ENCODE measurements at places on chromosomes 3 and 15.

- DNase-seq = no peak
These were observed 26.8 kb downstream of the TIMMDC1 start for GRCh38 chr3:119524931-119525662.

- DNase-seq = no peak
These were observed 3.6 kb downstream of the GNAT1 start for GRCh38 chr3:50194903-50195500.

DNA sequence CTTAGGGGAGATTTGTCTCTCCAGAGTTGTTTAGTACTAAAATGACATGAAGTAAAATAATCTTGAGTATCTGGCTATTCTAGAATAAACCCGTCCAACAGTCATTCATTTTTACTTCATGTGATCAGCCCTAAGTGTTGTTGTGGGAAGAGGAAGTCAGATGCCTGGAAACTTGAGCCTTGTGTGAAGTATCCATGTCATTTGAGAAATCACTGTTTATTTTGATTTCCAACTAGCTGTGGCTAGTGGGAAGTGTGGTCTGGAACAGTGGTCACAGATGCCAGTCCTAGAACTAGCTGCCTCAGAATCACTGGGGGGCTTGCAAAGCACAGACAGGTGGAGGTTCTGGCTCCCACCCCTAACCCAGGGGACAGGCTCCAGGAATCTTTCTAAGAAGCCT lies 77.7 kb upstream of the LIMD1 start:
- no peak for DNase-seq

DNA sequence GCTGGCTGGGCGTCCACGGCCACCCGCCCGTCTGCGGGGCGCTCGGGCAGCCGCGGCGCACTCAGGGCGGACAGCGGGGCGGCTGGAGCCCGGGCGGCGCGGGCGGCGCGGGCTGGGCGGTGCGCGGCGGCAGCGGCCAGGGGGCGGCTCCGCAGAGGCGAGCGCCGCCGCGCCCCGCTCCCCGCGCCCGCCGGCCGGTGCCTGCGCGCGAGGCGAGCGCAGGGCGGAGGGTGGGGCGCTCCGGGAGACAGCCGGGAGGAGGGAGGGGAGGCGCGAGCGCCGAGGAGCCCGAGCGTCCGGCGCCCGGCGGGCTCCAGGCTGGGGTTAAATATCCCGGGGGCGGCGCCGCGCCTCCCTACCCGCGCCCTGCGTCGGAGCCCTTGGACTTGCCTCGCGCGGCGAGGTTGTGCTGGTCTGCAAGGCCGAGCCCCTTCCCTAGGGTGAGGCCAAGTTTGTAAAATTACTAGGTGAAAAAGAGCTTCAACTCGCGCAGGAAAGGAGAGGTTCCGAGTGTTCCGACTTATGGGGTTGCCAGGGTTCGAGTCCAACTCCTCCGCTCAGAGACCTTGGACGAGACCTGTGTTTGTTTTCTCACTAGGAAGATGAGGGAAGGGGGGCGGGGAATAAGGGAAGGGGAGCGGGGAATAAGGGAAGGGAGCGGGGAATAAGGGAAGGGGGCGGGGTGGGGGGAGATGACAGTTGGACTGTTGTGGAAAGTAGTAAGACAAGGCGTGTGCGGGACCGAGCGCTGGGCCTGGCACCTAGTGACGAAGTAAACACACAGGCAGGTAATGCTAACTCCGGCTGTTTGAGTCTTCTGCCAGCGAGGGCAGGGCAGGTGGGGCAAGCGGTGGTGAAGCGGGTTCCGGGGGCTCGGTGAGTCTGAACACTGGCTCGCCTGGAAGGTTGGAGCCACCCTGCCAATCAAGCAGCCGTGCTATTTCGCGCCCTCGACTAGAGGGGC lies at the start of gene TNFAIP8L3:
TSS of gene TNFAIP8L3 (minus strand) at position 301 of the 964 bp plus-strand sequence. CDS start 311 bp downstream, outside the sequence.
- no peak for DNase-seq

GRCh38 chr3:102095383-102095782 lies 246.1 kb downstream of the NFKBIZ start:
- DNase-seq = no peak

- no peak for DNase-seq
These were observed 454.0 kb upstream of the ARHGEF26 start for GRCh38 chr3:153666991-153667740.

- DNase-seq = no peak
These were observed 8.6 kb downstream of the KLHL25 start for GRCh38 chr15:85785887-85786780.

- no peak for DNase-seq
These were observed 41.9 kb upstream of the PRR20G start for GRCh38 chr3:127329631-127330285.

DNA sequence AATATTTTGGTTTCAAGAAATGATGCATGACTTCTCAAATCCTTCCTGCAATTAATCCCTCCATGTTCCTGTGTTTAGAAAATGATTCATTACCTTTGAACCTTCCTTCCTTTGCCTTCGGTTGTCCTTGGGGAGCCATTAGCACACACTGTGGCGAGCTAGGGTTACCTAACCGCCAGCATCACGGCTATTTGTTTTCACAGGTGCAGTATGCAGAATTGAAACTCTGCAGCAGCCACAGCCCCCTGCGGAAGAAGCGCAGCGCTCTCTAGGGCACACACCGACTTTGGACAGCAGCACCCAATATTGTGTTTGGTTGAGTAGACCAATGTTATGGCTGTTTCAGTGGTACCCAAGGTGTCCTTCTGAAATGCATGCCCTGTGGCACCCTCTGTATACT lies 247.4 kb downstream of the MCTP2 start:
- no peak for DNase-seq

GRCh38 chr3:57735405-57735804 lies 20.7 kb upstream of the SLMAP start:
- DNase-seq = no peak

GRCh38 chr3:170865209-170866094 lies 4.5 kb downstream of the RPL22L1 start:
- no peak for DNase-seq

GRCh38 chr3:95971573-95971972 lies 842.8 kb upstream of the EPHA6 start:
- no peak for DNase-seq

- no peak for DNase-seq
These were observed 898.2 kb downstream of the MCTP2 start for GRCh38 chr15:95129574-95129973.

- no peak for DNase-seq
These were observed 79.1 kb downstream of the SMAD6 start for GRCh38 chr15:66780973-66781718.

GRCh38 chr3:141280086-141280485 lies 48.5 kb downstream of the PXYLP1 start:
- DNase-seq = peak; percentile 55

- DNase-seq = no peak
These were observed 20.4 kb downstream of the TMEM43 start for GRCh38 chr3:14145236-14145635.

DNA sequence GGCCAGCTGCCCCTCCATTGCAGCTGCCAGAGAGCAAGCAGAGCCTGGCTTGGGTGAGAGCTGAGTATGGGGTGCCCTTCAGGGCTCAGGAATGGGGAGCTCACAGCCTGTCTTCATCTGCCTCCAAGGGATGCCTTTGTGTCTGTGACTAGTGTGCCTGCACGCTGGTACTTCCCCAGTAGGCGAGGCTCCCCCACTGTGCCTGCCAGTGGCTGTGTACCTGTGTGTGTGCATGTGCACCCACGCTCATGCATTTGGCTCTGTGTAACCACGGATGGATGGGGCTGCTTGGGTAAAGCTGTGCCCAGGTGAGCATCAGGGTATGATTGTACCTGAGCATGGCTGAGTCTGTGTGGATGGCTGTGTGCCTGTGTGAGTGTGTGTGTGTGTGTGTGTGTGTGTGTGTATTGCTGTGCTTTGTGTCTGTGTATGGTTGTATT lies 2.3 kb upstream of the GRM2 start:
- DNase-seq = no peak

GRCh38 chr15:43531018-43531670 lies 13.7 kb downstream of the MAP1A start:
- DNase-seq = no peak

DNA sequence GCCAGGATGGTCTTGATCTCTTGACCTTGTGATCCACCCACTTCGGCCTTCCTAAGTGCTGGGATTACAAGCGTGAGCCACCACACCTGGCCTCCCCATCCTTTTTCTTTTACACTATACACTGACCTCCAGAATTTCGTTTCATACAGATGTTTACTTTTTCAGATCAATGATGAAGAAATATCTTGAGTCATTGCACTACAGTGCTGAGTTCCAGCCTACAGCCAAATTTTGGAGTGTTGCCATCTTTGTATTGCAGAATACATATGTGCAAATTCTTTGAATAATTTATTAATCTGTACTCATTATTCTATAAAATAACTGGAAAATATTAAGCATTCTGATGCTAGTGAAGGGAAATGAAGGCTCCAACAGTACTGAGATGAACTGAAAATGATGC lies 12.5 kb downstream of the ZPLD1 start:
- no peak for DNase-seq

GRCh38 chr3:99250821-99251355 lies 349.4 kb upstream of the DCBLD2 start:
- no peak for DNase-seq

Measured in left forelimb (tissue), 1 donor.